ENCODE measurements at places on chromosomes 16 and 17. TPM values are rescaled to one million over a fixed set of nuclear protein-coding genes. Genes with fewer than 3 reads are reported as not detected.

Gene KIF19
- total RNA-seq: 0.13 TPM

DNA sequence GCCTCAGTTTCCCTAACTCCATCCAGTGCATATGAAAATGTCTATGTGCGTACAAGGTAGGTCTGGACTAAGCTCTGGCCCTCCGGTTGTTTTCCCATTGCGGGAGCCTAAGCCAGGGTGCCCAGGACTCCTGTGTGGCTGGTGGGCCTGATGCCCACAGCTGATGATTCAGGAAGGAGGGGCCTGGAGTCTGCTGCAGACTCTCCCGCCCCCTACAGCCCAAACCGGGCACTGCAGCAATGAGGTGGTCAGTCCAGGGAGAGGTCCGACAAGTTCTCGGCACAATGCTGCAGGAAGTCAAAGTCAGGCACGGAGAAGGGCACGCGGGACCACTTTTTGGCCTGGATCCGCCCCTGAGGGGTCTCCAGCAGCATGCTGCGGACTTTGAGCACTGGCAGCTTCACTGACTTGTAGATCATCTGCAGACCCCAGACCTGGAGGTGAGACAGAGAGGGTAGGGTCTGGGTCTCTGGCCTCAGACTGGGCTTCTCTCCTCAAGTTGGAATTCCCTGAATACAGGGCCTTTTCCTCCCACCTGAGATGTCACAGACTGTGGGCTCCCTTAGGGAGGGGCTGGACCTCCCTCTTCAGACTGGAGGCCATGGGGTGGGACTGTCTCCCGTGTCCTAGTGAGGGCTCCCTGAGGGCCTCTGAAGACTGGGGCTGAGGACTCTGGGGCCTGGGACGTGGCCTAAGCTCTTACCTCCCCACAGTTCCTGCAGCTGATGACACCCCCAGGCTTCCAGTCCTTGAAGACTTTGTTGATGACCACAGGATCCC, 3.4 kb upstream of the ZNF385C start:
- DNase-seq: peak; percentile 50

GRCh38 chr17:73203135-73203787, 10.4 kb downstream of the COG1 start:
- no peak for DNase-seq

GRCh38 chr17:80992948-80993624, 1.4 kb downstream of the CHMP6 start:
- DNase-seq: no peak

- DNase-seq: no peak
Measured at GRCh38 chr16:58699151-58699550, 14.6 kb upstream of the SLC38A7 start.

Gene BRIP1
- total RNA-seq: 18.2 TPM
